ENCODE measurements at places on chromosomes 7 and 10. TPM values are rescaled to one million over a fixed set of nuclear protein-coding genes. Genes with fewer than 3 reads are reported as not detected.

GRCh38 chr7:1187127-1187526 is 27.1 kb upstream of the ZFAND2A start:
- H3K27ac ChIP-seq, result no peak overlapping the region
- peaks cover 2% of the 10 kb centered on the region for H3K4me1 ChIP-seq
- no peak overlapping the region for H3K4me3 ChIP-seq
- H3K27me3 ChIP-seq, result peaks cover 10% of the 10 kb centered on the region
- no peaks in the 10 kb centered on the region for H3K36me3 ChIP-seq
- DNase-seq, result no peak

GRCh38 chr7:79329464-79329863 is 124.0 kb downstream of the MAGI2 start:
- no peaks in the 10 kb centered on the region for H3K4me1 ChIP-seq
- no peaks in the 10 kb centered on the region for H3K36me3 ChIP-seq
- H3K27ac ChIP-seq, result no peak overlapping the region

DNA sequence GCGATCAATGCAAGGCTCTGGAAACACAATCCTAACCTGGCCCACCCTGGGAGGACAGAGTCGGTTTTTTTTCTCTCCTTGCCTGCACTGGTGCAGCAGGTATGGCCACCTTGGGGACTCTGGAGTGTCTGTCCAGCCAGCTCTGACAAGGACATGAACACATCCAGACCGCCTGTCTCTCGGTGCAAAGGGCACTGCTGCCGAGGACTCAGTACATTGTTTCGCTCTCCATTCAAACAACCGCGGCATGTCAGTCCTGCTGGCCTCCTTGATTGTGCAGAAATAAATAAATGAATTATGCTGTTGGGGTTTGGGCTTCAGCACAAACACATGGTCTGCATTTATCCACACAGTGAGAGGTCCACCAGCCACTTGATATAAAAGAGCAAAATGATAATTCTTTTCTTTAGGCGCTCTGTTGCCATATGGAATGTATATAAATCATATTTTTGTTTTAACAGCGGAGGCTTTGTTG is 565.2 kb downstream of the KCNMA1 start:
- no peaks in the 10 kb centered on the region for H3K36me3 ChIP-seq
- H3K4me1 ChIP-seq, result no peaks in the 10 kb centered on the region
- no peak overlapping the region for H3K27ac ChIP-seq
- no peak for DNase-seq
- no peaks in the 10 kb centered on the region for H3K27me3 ChIP-seq

GRCh38 chr7:106415433-106415832 is 130.7 kb upstream of the NAMPT start:
- H3K27me3 ChIP-seq, result no peaks in the 10 kb centered on the region
- H3K36me3 ChIP-seq, result no peaks in the 10 kb centered on the region
- no peak overlapping the region for H3K4me3 ChIP-seq
- no peak overlapping the region for H3K27ac ChIP-seq
- no peak for DNase-seq

Gene PAX2
- not detected for total RNA-seq

GRCh38 chr7:25056368-25056767 is 68.7 kb downstream of the CYCS start:
- H3K4me1 ChIP-seq, result no peaks in the 10 kb centered on the region
- DNase-seq, result no peak
- no peaks in the 10 kb centered on the region for H3K36me3 ChIP-seq
